ENCODE measurements at places on chromosomes 6 and 20. TPM values are rescaled to one million over a fixed set of nuclear protein-coding genes. Genes with fewer than 3 reads are reported as not detected.

GRCh38 chr6:93183531-93183972 lies 235.8 kb downstream of the EPHA7 start:
- no peak for DNase-seq
- no peak overlapping the region for H3K27ac ChIP-seq
- H3K4me3 ChIP-seq, result no peak overlapping the region
- no peaks in the 10 kb centered on the region for H3K4me1 ChIP-seq

DNA sequence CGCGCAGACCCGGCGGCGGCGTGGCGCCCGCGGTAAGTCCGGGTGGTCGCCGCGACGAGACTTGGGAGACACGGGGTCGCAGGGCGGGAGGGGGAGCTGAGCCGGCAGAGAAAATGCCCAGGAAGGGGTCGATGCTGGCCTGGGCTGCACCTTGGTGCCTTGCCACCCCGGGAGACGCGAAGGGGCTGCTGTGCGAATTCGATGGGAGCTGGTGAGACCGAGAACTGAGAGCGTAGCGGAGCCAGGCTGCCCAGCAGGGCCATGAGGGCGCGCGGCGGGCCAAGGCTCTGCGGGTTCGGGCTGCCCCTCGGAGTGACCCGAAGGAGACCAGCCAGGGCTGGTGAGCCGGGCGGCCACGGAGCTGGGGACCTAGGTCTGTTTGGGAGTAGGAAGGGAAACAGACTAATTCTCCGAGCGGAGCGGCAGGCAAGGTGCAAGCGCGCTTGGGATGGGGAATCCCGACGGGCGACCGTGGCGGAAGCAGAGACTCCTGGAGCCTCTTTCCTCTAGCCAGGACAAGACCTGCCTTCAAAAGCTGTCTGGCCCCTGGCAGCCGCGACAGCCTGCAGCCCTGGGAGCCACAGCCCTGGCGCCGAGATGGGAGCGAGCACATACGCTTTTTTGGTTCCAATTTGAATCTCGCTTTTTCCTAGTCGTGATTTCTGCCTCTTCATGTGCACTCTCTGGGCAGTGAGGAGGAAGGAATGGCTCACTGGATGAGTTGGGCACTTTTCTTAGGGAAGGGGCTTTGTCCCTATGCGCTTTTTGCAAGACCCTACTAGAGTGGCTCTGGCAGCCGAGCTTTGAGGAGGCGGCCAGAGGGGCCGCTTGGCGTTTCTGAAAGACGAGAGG lies 691 bp downstream of the SYNDIG1 start:
- no peaks in the 10 kb centered on the region for H3K4me1 ChIP-seq
- peak; percentile 50 for DNase-seq
- H3K27me3 ChIP-seq, result peaks cover 23% of the 10 kb centered on the region
- no peaks in the 10 kb centered on the region for H3K36me3 ChIP-seq
- peak overlapping the region; percentile 74 for H3K4me3 ChIP-seq

GRCh38 chr6:166207284-166207561 lies 39.6 kb upstream of the TBXT start:
- no peak overlapping the region for H3K27ac ChIP-seq
- H3K27me3 ChIP-seq, result no peaks in the 10 kb centered on the region
- H3K4me3 ChIP-seq, result no peak overlapping the region
- DNase-seq, result no peak

GRCh38 chr20:29497261-29497671 lies 1760.2 kb upstream of the DEFB115 start:
- DNase-seq, result peak; percentile 5
- H3K36me3 ChIP-seq, result no peaks in the 10 kb centered on the region
- H3K4me3 ChIP-seq, result peak overlapping the region; percentile 35
- H3K27me3 ChIP-seq, result no peaks in the 10 kb centered on the region
- H3K27ac ChIP-seq, result no peak overlapping the region

DNA sequence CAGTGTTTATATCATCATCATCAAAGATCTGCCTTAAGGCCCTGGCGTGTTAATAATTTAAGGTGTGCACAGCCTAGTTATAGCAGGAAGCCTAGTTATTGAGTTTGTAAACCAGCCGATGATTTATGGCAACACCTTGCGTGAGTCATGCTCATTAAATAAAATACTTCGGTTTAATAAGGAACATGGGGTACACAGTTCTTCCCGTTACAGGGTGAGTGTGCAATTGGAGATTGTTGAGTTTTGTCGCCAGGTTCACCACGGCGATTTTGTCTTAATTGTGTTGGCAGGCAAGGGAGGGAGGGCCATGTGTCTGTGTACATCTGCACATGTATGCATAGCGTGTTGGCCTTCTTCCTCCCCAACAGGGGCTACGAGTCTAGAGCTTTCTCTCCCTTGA lies 104.0 kb downstream of the TFAP2A start:
- no peaks in the 10 kb centered on the region for H3K36me3 ChIP-seq
- no peaks in the 10 kb centered on the region for H3K4me1 ChIP-seq
- DNase-seq, result no peak

DNA sequence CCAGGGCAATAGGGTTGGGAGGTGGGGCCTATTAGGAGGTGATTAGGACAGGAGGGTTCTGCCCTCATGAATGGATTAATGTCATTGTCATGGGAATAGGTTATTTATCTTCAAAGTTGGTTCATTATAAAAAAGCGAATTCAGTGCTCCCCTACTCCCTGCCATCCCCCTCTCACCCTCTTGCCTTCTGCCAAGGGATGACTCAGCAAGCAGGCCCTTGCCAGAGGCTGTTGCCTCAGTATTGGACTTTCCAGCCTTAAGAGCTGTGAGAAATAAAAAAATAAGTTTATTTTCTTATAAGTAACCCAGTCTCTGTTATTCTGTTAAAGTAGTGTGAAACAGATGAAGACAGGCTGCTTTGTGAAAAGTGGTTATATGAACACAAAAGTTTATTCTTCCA lies 381.1 kb upstream of the ZFP64 start:
- H3K27me3 ChIP-seq, result no peaks in the 10 kb centered on the region
- H3K4me1 ChIP-seq, result no peaks in the 10 kb centered on the region
- H3K4me3 ChIP-seq, result no peak overlapping the region

GRCh38 chr6:113719545-113719944 lies 137.6 kb upstream of the MARCKS start:
- DNase-seq, result peak; percentile 69
- no peaks in the 10 kb centered on the region for H3K27me3 ChIP-seq
- H3K27ac ChIP-seq, result no peak overlapping the region
- no peak overlapping the region for H3K4me3 ChIP-seq
- no peaks in the 10 kb centered on the region for H3K36me3 ChIP-seq

BTBD3 gene
- total RNA-seq, result 33.8 TPM

GRCh38 chr20:45345104-45345936 lies 2.9 kb downstream of the SDC4 start:
- DNase-seq, result no peak
- H3K36me3 ChIP-seq, result peaks cover 25% of the 10 kb centered on the region
- peak overlapping the region; percentile 99 for H3K4me3 ChIP-seq
- no peaks in the 10 kb centered on the region for H3K27me3 ChIP-seq

- H3K4me3 ChIP-seq, result no peak overlapping the region
- H3K36me3 ChIP-seq, result no peaks in the 10 kb centered on the region
- no peaks in the 10 kb centered on the region for H3K4me1 ChIP-seq
- no peak overlapping the region for H3K27ac ChIP-seq
- no peaks in the 10 kb centered on the region for H3K27me3 ChIP-seq
- DNase-seq, result no peak
Measured at GRCh38 chr6:6417475-6417874, 97.0 kb upstream of the F13A1 start.

GRCh38 chr6:21986703-21987102 lies 310.1 kb downstream of the PRL start:
- no peaks in the 10 kb centered on the region for H3K27me3 ChIP-seq
- DNase-seq, result no peak
- peaks cover 5% of the 10 kb centered on the region for H3K4me1 ChIP-seq
- H3K4me3 ChIP-seq, result no peak overlapping the region

DNA sequence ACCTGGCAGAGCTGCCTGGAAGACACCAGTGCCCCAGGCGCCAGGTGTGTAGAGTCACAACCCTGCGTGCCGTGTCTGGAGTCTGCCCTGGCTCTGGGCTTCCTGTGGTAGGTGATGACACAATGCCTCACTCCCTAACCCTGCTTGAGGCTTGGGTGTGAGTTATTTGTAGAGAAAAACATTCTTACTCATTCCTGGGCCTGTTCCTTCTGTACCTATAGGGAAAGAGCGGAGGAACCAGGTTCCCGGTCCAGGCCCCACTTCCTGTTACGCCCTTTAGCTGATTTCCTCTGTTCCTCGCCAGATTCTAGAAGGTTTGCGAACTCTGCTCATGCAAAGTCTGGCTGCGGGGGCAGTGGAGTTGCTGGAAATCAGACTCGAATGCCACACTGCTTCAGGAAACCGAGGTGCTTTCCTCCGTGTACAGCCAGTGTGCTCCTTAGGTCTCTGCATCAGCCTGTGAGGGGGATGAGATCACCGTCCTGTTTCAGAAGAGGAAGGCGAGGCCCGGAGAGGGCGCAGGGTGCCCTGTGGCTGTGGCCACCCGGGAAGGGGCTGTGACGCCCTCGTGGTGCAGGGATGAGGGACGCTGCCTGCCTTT lies 67.1 kb upstream of the DUSP22 start:
- no peak overlapping the region for H3K4me3 ChIP-seq
- DNase-seq, result no peak
- no peaks in the 10 kb centered on the region for H3K4me1 ChIP-seq
- H3K36me3 ChIP-seq, result no peaks in the 10 kb centered on the region
- H3K27me3 ChIP-seq, result peaks cover 3% of the 10 kb centered on the region

DNA sequence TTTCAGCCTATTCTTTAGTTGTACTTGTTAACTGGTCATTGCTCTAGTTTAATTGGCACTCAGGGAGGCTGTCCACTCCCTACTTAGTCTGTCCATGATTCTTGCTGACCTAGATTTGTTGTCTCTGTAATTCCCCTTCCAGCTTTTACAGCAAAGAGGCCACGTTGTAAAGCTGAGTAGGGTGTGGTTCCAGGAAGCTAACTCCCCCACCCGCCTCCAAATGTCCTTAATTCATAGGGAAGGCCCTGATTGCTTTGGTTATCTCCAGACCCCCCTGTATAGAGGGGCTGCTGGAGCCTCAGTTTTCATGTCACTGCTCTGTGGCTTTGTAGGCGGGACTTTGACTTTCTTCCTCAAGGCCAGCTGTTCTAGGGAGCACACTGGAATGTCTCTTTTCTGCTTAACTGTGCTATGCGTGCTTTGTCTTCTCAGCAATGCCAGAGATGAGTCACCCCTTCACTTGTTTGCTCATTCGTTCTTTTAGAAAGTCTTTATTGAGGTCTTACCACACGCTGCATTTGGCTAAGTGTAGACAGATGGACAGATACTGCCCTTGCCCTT lies 175.1 kb upstream of the JAG1 start:
- peak; percentile 94 for DNase-seq
- no peak overlapping the region for H3K4me3 ChIP-seq
- no peaks in the 10 kb centered on the region for H3K36me3 ChIP-seq
- peak overlapping the region; percentile 67 for H3K27ac ChIP-seq
- H3K27me3 ChIP-seq, result no peaks in the 10 kb centered on the region

- no peaks in the 10 kb centered on the region for H3K27me3 ChIP-seq
- DNase-seq, result no peak
- H3K4me1 ChIP-seq, result peaks cover 15% of the 10 kb centered on the region
- no peaks in the 10 kb centered on the region for H3K36me3 ChIP-seq
Measured at GRCh38 chr6:74879976-74880375, 325.9 kb downstream of the COL12A1 start.

DNA sequence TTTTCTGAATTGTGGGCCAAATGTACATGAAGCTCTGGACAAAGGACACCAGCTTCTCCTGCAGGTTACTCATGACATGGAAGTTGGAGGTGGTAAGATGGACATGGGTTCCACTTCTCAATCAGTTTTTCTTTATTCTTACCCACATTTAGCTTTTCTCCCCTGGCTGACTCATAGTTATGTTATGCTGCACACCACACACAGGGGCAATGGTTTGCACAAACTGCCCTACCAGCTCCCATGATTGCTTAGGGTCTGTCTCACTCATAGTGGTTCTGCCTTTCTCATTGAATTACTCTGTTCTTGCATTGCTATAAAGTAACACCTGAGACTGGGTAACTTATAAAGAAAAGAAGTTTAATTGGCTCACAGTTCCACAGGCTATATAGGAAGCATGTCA lies 4.5 kb upstream of the CD109 start:
- H3K27me3 ChIP-seq, result no peaks in the 10 kb centered on the region
- DNase-seq, result peak; percentile 24
- H3K4me3 ChIP-seq, result no peak overlapping the region
- peaks cover 10% of the 10 kb centered on the region for H3K4me1 ChIP-seq
- H3K36me3 ChIP-seq, result no peaks in the 10 kb centered on the region

- no peaks in the 10 kb centered on the region for H3K4me1 ChIP-seq
- H3K27ac ChIP-seq, result peak overlapping the region; percentile 59
- no peaks in the 10 kb centered on the region for H3K36me3 ChIP-seq
- H3K4me3 ChIP-seq, result peak overlapping the region; percentile 87
- DNase-seq, result peak; percentile 91
Measured at GRCh38 chr6:27188061-27188884, 59.2 kb upstream of the PRSS16 start.

GRCh38 chr6:137171824-137172733 lies 1.4 kb downstream of the IL22RA2 start:
- peaks cover 15% of the 10 kb centered on the region for H3K27me3 ChIP-seq
- H3K36me3 ChIP-seq, result no peaks in the 10 kb centered on the region
- H3K27ac ChIP-seq, result no peak overlapping the region
- no peak overlapping the region for H3K4me3 ChIP-seq

DNA sequence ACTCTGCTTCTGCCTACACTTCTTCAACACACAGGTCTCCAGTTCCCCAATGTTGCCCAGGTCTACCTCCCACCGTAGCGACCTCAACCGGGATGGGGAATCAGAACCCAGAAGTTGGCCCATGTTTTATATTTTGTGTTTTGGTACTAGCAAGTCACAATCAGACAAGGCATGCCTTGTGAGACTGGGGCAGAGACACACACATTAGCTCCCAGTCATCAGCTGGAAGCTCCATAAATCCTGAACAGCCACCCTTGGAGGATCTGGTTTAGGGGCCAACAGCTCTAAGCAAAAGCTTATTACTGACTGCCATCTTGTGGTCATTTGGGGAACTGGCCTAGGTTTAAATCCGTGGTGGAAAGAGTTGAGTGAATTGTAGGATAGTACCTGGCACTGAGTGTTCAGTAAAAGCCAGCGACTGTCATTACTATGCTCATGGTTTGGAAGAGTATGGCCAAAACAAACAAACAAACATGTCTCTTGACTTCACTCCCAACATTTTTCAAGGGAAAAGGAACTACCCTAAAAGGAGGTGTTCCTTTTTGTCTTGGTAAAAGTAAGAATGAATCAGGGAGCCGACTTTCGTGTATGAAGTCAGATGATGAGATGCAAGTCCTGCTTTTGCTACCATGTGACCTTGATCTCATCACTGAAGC lies 40.5 kb downstream of the PIM1 start:
- H3K4me1 ChIP-seq, result no peaks in the 10 kb centered on the region
- DNase-seq, result peak; percentile 83
- H3K27ac ChIP-seq, result no peak overlapping the region
- no peak overlapping the region for H3K4me3 ChIP-seq
- H3K36me3 ChIP-seq, result no peaks in the 10 kb centered on the region

EYS gene
- not detected for total RNA-seq

LPIN3 gene
- total RNA-seq, result 11.1 TPM

DNA sequence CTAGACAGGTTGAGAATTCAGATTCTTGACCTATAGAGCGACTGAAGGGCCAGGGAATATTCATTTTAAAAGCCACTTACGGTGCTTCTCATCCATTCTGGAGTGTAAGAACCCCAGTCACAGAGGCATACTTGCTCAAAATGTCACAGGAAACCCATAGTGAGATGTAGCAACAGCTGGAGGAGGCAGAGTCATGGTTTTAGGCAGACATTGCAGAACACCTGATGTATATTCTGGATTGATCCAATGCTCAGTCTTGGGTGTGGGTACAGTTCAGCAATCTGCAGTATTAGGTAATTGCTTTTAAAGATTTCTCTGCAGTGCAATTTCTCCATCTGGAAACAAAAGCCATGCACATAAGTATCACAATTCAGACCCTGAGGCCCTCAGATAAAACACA lies 137.4 kb upstream of the SLC22A23 start:
- no peak overlapping the region for H3K27ac ChIP-seq
- H3K4me3 ChIP-seq, result no peak overlapping the region
- no peak for DNase-seq
- peaks cover 17% of the 10 kb centered on the region for H3K4me1 ChIP-seq

CNR1 gene
- total RNA-seq, result not detected
